ENCODE measurements at places on chromosomes 7 and 10.

DNA sequence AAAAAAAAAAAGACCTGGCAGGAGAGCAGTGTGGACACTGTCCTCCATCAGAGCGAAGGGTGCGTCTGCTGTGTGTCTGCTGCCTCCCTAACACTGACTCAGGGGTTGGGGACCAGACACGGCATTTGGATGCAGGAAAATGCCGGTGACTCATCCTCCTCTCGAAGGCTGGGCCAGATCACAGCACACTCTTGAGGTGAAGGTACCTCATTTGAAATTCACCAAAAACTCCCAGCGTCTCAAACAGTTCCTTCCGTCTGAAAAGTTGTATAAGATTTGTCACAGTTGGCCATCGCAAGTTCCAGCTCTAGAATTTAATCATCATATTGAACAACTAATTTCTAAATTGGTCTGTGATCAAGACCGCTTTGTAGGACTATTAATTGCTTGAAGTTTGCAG lies 118.1 kb upstream of the LYZL2 start:
- DNase-seq: no peak

GRCh38 chr7:98282703-98283102 lies 1.2 kb downstream of the BRI3 start:
- DNase-seq: no peak

DNA sequence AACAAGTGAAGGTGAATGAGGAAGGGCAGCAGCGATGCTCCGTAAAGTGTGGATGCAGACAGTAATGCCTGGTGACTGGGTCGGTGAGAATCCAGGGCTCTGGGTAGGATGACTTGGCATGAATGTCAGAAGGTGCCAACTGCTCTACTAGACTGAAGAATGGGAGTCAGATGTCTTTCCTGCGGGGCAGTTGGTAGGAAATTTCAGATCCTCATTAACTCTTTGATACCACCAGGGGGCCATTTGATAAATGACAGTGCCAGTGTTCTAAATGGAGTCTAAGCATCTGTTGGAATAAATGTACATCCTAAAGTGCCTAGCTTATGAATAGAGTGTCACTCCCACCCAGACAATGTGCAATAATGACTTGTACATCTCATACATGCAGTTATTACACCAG lies 462.0 kb downstream of the GRM8 start:
- no peak for DNase-seq

DNA sequence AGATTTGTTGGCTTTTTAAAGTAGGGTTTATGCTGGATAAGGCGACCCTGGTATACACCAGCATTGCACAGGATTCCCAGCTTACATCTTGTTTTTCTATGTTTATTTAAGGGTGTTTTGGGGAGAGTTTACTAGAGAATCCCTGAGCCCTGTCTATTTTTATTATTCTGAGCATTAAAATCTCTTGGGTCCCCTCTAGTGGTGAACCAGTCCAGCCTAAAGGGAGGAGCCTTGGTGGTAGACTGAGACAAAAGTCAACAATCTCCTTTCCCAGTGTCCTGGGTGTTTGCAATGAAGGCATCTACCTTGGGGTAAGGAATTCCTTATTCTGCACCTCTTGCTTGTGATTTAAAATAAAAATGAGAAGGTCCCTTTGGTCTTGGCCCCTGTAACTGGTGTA lies 38.2 kb downstream of the ANTXRL start:
- no peak for DNase-seq

GRCh38 chr10:93219347-93219746 lies 145.7 kb downstream of the CYP26A1 start:
- DNase-seq: no peak

DNA sequence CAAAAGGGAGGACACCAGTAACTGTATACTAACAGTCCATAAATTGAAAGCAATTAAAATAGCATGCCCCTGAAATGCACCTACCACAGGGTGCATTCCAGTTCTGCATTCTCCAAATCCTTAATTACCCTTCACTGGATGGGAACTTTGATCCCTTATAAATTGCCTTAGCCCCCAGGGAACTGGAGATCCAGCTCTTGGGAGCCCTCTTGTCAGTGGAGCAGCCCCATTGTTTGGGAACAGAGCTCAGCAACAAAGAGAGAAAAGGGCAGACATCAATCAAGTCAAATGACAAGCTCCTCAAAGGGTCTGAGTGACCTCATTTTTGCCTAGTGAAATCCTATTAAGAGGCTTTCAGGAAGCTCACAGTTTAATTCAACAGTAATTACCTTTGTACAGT lies 472.6 kb downstream of the XPNPEP1 start:
- no peak for DNase-seq

DNA sequence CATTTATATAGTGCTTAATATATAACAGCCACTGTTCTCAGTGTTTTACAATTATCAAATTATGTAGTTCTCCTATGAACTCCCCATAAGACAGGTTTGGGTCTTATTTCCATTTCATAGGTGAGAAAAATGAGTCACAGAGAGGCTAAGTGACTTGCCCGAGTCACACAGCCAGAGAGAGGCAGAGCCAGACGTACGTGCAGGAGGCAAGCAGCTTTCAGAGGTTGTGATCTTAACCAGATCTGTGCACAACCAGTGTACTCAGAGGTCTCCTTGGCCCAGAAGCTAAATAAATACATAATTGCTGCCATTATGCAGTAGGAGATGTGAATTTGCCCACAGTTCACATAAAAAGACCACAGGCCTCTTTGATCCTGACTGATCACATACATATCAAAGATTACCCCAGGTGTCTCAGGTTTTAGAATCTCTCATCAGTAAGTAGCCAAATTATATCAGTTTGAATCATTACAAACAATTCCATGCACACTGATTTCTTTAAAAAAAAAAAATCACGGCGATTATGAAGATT lies 304.7 kb upstream of the AOAH start:
- DNase-seq: no peak

DNA sequence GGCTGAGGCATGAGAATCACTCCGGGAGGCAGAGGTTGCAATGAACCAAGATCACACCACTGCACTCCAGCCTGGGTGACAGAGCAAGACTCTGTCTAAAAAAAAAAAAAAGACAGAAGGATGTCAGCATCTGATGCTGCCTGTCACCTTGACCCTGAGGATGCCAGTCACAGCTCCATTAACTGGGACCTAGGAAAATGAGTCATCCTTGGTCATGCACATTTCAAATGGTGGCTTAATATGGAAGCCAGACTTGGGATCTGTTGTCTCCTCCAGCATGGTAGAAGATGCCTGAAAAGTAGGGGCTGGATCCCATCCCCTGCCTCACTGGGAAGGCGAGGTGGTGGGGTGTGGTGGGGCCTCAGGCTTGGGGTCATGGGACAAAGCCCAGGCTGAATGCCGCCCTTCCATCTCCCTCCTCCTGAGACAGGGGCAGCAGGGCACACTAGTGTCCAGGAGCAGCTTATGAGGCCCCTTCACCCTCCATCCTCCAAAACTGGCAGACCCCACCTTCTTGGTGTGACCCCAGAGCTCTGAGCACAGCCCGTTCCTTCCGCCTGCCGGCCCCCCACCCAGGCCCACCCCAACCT lies 1.3 kb downstream of the NOS3 start:
- no peak for DNase-seq

- DNase-seq: no peak
Measured at GRCh38 chr10:56547163-56547562, 186.1 kb upstream of the ZWINT start.

DNA sequence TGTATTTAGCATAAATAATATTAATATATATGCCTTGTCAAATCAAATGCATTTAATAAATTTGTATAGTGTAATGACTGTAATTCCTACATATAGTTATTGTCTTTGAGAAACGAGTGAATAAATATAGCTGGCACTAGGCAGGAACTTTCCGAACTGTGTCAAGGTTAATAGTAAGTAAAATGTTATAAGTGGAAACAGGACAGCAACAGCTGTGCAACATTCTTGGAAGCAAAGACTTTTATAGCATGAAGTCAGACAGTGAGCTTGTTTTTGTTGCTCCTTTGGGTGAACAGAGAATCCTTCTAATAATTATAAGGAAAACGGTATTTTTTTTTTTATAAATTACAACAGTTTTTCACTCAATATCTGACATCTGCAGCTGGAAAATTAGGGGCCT lies 14.0 kb upstream of the EXOC6 start:
- no peak for DNase-seq

DNA sequence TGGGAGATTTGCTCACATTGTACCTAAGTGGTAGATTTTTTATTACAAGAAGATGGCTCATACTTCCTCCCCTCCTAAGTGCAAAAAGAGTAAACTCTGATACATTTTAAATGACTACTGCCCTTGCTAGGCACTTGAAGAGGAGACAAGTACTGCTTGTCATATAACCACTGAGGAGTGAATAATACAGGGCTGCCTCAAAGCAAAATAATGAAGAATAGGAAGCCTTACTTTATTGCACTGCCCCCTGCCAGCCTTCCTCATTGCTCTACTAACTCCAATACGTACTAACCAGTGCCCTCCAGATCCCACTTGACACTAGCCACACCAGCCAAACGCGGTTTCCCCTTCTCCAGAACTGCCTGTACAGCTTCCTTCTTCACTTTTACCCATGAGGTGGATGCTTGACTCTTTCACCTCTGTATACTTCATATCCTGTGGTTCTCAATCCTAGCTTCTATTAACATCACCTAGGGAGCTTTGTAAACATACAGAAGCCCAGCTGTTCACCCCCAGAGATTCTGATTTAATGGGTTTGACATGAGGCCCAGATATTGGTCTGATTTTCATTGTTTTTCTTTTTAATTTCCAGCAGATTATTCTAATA lies 11.7 kb upstream of the MTERF1 start:
- DNase-seq: no peak

DNA sequence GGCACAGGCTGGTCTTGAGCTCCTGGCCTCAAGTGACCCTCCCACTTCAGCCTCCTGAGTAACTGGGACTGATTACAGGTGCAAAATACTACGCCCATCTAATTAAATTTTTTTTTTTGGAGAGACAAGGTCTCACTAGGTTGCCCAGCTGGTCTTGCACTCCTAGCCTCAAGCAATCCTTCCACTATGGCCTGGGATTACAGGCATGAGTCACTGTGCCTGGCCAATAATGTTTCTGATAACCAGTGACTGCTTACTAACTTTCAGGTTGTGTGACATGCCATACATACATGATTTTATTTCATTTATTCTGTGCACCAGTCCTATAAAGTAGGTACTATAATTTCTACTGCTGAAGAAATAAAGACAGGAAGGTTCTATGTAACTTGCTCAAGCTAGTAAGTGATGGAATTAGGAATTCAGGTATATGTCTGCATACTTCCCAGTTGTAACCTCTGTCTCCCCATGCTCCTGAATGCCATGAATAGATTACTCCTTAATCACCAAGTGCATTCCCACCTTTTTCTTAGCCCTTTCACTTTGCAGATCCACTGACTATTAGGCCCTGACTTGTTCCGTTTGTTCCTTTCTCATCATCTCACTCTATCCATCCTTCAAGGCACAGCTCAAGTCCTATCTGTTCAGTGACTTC lies 28.1 kb downstream of the MCU start:
- DNase-seq: no peak

DNA sequence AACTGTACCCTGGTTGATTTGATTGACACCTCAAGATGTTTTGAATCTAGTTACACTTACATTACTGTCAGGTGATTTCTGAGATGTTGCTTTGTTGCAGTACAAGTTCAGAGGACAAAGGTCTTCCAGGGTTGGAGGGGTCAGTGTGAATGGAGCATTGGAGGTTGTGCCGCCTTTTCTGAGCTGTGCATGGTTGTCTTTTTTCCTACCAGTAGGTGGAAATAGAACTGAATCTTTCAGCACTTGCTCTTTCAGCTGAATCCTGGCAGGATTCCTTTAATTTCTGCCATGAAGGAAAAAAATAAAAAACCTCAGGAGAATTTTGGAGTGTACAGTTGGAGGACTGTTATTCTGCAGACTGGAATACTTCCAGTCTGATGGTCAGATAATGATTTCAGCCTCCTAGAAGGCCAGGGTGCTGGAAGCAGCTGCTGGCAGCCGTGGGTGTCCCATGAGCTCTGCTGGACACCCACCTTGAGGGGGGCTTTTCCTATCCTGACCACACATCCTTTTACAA lies 82.7 kb downstream of the PLCE1 start:
- no peak for DNase-seq

DNA sequence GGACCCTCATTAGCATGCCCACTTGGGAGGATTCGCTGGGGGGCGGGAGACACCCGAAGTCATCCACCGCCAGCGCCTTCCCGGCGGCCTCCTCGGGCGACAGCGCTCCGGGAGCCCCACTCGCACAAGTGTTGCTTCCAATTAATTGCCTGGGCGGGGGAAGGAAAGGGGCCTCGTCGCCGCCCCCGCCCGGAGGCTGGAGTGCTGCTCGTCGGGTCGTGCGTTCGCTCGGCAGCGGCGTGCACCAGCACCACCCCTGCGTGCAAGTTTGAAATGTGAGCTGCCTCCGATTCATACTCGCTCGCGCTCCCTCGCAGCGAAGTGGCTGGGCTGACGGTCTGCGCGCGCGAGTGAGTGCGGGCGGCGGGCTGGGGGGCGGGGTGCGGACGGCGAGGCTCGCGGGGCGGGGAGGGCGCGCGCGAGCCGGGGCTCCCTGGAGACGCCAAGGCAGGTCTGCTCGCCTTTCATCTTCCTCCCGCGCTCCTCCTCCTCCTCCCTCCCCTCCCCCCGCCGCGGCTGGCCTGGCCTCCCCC lies 104.6 kb upstream of the PPIF start:
- no peak for DNase-seq

GRCh38 chr10:60566096-60566495 lies 176.4 kb upstream of the ANK3 start:
- DNase-seq: no peak

DNA sequence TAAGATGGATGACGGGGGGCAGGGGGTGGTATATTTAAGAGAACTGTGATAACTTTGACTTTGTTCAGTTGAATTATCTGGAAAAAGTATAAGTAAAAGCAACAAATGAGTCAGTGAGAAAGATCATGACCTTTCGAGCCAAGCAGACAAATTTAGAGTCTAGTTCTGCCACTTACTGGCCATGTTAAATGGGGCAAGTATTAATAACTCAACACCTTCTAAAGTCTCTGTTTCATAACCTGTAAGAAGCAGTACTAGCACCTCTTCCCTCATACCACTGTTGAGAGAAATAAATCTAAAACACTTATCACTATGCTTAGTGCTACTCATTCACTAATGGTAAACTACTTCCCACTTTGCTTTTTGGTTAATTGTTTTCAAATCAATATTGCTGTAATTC lies 604.4 kb upstream of the LRRN3 start:
- DNase-seq: no peak

DNA sequence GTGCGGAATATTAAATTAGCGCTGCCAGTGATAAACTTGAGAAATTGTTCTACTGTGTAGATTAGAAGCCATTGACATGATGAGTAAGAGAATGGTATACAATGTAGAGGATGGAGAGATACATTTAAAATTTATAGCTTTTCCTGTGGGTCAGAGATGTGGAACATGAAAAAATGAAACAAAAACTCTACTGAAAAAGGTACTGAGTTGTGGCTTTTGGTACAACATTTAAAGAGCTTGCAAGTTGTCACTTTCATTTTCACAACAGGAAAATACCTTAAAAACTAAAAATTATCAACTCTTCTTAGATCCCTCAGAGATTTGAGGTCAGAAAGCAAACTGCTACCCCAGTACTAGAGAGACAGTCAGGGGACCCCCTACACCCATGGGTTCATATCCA lies 348.8 kb upstream of the CDC14C start:
- no peak for DNase-seq
